ENCODE measurements at places on chromosomes 1 and 21. TPM values are rescaled to one million over a fixed set of nuclear protein-coding genes. Genes with fewer than 3 reads are reported as not detected.

Gene SLC30A2
- total RNA-seq, result not detected

Gene SH2D2A
- total RNA-seq, result 0.28 TPM

Gene C1orf141
- not detected for total RNA-seq

Gene NKAIN1
- total RNA-seq, result under 0.01 TPM

Gene SPATA45
- not detected for total RNA-seq

Gene NDC1
- 33.9 TPM for total RNA-seq

Gene SERTAD4
- under 0.01 TPM for total RNA-seq

Gene ZNF683
- total RNA-seq, result not detected

Gene FCRLB
- total RNA-seq, result 0.90 TPM

Gene AZIN2
- total RNA-seq, result 2.2 TPM

Gene ADAM30
- total RNA-seq, result not detected

Gene TNNT2
- total RNA-seq, result 0.56 TPM

GRCh38 chr1:155591770-155592169, 18.2 kb upstream of the MSTO1 start:
- peak; percentile 68 for DNase-seq

DNA sequence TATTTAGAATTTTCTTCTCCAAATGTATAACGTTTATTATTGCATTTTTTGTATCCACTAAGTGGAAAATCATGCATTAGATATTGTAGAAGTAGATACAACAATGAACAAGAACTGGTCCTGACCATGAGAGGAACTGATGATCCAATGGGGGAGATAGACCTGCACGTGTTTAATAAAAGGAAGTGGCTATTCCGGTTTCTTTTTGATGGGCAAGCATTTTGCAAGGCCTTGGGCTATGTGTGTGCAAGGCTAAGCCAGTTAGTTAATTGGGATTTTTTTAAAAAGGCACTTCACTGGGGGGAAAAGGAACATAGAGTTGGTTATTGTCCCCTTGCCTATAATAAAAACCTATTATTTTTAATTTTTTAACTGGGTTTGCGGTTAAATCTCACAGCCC, 961 bp upstream of the VCAM1 start:
- no peak for DNase-seq

DNA sequence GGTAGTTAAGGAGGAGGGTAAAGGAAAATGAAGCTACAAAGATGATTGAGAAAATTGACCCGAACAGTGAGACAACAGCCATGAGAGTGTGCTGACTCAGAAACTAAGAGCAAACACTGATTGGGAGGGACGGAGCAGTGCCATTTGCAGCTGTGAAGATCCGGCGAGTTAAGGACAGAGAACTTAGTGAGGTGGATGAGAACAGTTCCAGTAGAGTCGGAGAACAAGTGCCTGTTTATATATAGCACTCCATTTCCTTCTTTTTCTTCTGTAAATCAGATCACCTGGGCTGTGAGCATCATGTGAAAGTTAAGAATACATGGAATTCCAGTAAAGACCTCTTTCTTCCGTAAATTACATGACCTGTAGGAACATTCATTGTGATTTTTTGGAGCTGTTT, 145.7 kb downstream of the KCNK2 start:
- DNase-seq, result no peak

GRCh38 chr1:51264451-51264850, 28.4 kb downstream of the RNF11 start:
- DNase-seq, result peak; percentile 96

GRCh38 chr1:95578462-95578861, 344.5 kb downstream of the RWDD3 start:
- no peak for DNase-seq

DNA sequence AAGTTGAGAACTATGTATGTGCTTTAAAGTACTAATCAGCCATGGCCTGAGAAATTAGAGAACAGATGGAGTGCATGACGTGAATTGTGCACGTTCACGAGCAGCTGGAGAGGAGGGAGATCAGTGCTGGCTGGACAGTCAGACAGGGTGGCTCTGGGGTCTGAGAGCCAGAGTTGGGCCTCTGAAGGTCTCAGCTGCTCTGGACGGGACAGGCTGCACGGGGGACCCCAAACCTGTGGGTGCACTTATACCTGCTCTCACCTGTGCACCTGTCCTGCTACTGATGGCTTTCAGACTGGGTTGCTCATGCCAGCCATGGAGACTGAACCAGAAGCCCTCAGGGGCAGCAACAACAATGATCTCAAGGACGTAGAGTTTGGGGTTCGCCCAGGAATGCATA, 43.5 kb downstream of the UMODL1 start:
- DNase-seq, result no peak

GRCh38 chr1:32885676-32886003, 651 bp upstream of the HPCA start:
- no peak for DNase-seq

- DNase-seq, result no peak
These were observed 44.5 kb upstream of the ENAH start for GRCh38 chr1:225697428-225697827.

GRCh38 chr1:81371864-81372263, 428.9 kb upstream of the ADGRL2 start:
- DNase-seq, result no peak

- DNase-seq, result peak; percentile 0
These were observed 395.4 kb upstream of the LRRC7 start for GRCh38 chr1:69172003-69173000.

GRCh38 chr1:7223334-7224080, 438.3 kb downstream of the CAMTA1 start:
- peak; percentile 97 for DNase-seq

DNA sequence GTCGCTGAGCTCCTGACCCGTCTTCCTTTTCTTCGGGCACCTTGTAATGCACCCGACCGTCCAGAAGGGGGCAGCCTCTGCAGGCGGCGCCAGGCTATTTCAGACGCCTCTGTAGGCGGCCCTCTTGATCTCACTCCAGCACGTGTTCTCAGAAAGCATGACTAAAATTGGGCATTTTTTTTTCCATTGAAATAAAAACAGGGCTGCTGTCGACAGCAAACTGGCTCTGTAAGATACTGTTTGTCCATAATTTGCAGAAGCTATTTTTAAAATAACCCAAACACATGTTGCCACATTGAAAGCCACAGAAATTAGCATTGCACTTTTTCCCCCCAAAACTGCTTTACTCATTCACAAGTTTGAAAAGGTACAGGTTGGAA, 78.0 kb downstream of the STUM start:
- peak; percentile 59 for DNase-seq

DNA sequence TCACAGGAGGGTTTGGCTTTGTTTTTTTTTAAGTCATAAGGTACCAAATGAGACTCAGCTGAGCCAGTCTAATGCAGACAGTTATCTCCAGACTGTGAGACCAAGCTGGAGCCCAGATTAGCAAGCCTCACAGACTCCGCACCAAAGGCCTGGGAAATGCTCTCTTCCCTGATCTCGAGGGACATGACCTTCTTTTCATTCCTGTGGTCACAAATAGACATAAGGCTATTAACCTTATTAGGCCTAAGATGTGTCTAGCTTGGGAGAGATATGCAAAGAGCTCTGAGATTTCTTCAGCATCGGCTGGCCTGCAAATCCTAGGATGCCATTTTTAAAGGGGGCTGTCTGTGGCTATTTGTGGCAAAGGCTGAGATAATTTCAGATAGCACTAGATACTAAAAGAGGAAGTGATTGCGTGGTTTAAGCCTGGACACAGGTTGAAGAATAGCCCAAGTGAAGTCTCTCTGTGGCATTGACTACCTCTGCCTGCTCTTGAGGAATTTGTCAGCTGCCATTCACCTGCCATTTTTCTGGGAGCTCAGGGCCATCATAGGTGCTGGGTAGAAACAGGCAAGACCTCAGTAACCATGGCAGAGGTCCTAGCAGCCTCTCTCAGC, 301.3 kb downstream of the SIPA1L2 start:
- DNase-seq, result peak; percentile 10

DNA sequence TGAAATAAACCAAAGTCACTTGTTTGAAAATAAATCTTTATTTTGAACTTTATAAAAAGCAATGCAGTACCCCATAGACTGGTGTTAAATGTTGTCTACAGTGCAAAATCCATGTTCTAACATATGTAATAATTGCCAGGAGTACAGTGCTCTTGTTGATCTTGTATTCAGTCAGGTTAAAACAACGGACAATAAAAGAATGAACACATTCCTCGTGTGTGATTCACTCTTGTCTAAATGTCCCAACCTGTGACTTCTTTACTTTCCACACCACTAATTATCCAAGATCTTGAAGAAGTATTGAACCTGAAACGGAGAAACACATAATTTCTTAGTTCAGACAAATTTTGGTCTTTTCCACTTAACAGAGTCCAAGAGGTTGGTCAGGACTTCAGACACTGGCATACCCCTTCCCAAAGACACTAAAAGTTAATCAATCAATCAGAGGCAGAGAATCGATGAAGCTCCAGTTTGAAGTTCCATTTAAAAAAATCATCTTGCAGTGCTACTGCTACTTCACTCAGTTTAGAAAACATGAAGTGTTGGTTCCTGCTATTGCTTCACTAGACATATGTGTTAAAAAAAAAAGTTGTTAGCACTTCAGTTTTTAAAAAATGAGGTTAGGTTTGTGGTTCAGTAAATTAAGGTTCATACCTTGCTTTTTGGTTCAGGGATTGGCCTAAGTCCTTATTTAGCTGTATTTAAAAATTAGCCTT, 26.2 kb downstream of the ATP1B1 start:
- DNase-seq, result no peak

DNA sequence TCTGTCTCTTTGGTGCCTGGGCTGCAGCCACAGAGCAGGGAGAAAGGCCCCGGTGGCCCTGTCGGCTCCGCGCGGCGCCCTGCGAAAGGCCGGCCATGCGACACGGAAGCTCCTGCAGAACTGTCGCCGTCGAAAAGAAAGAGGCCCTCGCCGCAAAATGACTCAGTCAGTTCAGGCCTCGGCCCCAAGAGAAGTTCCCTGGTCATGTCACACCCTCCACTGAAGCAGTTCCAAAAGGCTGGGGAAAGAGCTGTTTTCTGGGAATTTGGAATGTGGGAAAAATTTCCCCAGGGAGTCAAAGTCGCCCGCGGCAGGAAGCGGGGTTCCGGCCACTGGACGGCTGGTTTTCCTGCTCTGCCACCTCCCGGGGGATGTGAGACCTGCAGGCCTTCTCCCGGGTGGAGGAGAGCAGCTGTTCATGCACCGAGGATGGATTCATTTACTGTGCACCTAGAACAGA, 115.8 kb upstream of the ZNF678 start:
- DNase-seq, result no peak

DNA sequence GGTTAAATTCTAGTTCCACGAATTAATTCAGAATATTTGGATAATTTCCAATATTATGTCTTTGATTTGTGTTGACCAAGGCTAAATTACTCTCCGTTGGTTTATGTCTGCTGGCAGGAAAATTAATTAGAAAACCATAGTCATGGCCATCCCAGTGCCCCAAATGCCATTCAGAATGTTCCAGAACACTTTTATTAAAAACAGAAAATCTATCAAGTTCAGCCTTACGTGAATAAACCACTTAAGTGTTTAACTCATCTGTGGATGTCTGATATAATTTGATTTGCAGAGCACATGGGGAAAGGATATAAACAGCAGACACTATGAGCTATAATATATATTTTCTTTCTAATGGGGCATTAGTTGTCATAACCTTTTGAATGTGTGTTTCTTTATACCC, 480.7 kb downstream of the MRPL39 start:
- DNase-seq, result no peak

GRCh38 chr1:29331729-29332128, 95.4 kb downstream of the PTPRU start:
- no peak for DNase-seq

DNA sequence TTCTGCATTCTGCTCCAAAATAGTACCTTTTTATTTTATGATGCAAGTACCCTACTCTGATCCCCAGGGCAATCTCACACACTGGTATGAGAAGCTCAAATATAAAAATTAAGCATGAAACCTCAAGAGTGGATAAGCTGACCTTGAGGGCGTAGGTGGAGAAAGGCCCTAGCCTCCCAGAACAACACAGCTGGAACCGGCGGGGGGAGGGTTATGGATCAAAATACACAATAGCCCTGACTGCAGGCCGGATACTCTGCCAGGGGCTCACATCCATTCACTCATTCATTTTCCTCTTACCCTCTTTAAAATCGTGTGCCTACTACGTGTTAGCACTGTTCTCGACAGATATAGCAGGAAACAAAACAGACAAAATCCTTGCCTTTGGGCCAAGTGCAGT, 32.8 kb upstream of the ECE1 start:
- no peak for DNase-seq

GRCh38 chr1:232542633-232543593, 87.0 kb downstream of the SIPA1L2 start:
- DNase-seq, result no peak

GRCh38 chr1:82143108-82143833, 342.5 kb downstream of the ADGRL2 start:
- DNase-seq, result no peak

DNA sequence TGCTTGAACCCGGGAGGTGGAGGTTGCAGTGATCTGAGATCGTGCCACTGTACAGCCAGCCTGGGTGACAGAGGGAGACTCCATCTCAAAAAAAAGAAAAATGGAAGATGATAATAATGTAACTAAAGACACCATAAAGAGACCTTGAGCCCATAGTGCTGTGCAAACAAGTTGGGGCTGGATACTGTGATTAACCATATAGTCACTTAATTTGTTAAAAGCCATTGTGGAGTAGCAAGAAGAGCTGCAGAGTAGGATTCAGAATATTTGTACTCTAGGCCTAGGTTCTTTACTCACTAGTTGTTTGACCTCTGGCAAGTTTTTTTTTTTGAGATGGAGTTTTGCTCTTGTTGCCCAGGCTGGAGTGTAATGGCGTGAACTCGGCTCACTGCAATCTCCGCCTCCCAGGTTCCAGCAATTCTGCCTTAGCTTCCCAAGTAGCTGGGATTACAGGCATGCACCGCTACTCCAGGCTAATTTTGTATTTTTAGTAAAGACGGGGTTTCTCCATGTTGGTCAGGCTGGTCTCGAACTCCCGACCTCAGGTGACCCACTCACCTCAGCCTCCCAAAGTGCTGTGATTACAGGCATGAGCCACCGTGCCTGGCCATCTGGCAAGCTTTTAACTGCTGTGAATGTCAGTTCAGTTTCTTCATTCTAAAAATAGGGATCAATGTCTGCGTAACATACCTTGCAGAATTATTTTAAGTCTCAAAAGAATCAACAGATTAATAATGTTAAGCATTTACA, 12.8 kb downstream of the CAP1 start:
- DNase-seq, result no peak

- DNase-seq, result peak; percentile 23
These were observed 46.7 kb downstream of the WARS2 start for GRCh38 chr1:119093721-119094120.

DNA sequence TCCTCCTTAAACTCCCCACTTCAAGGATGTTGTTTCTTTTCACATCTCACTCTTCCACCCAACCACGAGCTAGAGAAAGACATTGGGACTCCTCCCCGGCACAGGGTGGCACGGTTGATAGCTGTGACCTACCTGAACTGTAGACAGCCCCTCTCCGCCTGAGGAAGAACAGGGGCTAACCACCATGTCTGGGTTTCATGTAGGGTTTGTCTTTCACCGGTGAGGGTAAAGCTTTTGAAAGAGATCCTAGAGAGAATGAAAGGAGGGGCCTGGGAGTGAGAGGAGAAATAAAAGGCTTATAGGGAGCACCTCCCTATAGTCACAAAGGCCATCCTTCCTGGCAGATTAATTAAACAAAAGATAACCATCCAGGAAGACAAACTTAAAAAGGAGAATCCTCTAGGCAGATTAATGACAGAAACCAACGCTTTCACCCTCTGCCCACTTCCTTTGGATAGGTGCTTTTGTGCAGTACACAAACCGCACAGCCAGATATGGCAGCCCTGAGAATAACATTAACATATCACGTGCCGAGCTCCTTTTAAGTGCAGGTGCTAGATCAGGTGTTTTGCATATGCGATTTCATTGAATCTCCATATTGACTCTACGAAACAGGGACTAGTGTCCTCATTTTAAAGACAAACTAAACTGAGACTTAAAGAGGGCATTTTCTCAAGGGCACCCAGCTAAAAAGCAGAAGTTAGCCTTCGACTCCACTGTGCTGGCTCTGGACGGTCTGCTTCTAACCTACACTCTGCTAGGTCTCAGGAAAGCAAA, 178.1 kb upstream of the RUNX1 start:
- no peak for DNase-seq

Measured in IMR-90 (cell line).